ENCODE measurements at places on chromosomes 5 and 9.

GRCh38 chr5:154677921-154678320, 77.3 kb upstream of the LARP1 start:
- DNase-seq: no peak

DNA sequence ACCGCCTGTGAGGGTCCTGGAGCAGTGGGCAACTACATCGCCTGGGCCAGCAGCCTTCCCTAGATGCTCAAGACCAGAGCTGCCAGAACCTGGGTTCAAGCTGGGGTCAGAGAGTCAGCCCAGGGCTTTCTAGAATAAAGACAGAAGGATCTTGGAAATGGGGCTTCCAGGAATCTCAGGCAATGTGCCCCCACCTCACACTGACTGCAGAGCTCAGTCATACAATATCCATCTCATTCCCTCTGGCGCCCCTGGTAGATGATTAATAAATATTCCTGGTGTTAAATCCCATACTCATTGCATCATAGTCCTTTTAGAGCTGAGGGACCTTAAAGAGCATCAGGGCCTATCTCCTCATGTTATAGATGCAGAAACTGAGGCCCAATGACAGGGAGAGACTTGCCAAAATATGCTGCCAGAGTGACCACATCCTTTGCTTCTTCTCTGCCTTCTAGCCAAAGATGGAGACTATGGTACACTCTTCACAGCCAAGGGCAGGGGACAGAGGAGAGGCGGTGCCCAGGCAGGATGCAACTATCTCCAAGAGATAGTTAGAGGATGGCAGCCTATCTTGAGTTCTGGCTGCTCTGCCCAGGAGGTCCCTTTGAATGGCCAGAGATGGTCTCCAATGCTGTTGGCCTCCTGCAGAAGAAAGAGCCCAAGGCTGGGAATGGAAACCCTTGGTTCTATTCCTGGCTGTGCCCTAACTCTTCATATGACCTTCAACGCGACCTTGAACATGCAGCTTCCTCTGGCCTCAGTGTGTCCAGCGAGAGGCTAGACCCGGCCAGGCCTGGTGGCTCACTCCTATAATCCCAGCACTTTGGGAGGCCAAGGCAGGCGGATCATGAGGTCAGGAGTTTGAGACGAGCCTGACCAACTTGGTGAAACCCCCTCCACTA, 36.2 kb upstream of the IL17B start:
- no peak for DNase-seq

DNA sequence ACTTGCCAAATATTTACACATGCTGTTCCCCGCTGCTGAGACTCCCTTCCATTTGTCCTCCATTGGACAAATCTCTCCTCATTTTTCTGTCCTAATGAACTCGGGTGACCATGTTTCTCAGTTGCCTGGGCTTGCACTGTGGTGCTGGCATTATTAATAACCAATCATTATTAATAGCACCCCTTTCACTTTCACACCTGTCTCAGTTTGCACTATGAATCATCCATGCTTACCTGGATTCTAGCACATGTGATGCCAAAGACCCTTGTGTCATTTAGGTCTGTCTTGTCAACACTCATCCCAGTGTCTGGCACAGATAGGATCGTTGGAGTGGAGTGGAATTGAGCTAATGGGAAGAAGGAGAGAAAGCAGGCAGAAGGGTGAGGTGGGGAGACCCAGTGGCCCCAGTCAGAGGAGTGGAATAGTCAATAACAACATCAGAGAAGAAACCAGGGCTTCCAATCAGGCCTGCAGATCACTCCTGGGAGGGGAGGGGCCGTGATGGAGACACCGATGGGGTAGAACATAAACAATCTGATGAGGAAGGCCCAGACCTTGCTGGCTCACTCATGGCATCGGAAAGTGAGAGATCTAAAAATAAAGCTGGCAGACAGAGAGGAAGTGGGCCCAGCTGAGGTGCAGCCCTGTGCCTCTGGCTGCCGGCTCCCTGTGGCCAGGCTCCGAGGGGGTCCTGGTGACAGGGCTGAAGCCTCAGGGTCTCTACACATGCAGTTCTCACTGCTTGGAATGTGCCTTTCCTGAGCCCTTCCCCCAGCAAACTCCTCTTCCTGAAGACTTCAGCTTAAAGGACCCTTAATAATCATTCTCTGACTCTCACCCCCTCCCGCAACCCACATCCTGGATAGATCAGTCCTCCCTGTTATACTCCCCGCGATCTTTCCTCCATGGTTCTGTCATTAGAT, 33.5 kb upstream of the CRB2 start:
- DNase-seq: no peak

- no peak for DNase-seq
Observed at GRCh38 chr5:469752-470483, 26.9 kb downstream of the EXOC3 start.

DNA sequence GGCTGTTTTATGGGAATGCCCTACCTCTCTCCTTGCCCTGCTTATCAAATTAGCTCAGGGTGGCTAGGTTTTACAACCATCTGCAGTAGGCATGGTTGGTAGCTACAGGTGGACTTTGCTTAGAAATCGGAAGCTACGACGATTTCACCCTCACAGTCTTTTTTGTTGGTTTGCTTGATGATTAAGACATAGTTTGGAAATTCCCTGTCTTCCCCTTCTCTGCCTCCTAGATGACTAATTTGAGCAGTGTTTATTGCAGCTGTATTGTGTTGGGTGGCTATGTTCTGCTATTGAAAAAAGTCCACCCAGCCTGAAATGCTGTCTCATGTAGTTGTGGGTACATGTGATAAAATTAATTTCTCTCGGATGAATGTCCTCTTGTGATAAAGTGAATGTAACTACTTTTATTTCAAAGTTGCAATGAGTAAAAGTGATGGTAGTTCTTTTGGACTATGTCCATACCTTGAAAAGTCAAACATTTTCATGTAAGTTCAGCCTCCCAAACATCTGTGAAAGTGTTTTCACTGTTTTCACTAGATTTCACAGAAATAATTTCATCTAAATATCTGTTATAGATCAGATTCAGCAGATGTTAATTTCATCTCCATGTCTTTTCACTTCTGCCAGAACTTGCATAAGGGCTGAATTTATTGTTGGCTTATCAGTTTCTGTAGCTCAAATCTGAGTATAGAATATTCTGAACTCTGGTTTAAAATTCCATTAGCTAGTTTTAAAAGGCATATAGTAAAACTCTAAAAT, 37.3 kb upstream of the FYB1 start:
- no peak for DNase-seq

DNA sequence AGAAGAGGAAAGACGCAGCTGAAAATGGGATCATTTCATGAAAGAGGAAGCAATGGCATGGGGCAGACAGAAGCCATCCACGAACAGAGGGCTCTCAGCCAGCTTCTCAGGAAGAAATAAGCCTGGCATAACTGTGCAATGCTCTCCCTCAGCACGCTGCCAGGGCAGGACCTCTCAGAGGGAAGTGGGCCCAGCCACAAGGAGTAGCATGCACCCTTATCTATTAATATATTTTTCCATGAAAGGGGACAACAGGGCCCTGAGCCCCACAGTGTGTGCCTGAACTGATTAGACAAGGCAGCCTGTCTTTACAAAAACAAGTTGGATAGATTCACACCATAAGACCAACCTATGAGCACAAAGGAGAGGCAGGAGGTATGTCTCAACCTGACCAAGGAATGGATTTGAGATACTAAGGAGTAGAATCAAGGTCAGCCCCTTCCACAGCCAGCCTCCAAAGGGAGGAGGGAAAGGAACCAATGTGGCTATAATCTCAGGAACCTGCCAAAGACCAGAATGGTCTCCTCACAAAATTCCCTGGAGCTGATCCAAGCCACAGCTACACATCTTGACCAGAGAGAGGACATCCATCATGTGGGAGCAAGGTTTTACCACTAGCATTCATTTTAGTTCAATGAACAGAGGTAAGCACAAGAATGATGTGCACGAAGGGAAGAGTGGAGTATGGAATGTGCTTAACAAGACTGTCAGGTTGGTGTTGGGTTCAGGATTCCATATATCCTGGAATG, 154.8 kb downstream of the SIL1 start:
- DNase-seq: no peak

GRCh38 chr5:146079695-146080373, 25.5 kb downstream of the PLAC8L1 start:
- no peak for DNase-seq

DNA sequence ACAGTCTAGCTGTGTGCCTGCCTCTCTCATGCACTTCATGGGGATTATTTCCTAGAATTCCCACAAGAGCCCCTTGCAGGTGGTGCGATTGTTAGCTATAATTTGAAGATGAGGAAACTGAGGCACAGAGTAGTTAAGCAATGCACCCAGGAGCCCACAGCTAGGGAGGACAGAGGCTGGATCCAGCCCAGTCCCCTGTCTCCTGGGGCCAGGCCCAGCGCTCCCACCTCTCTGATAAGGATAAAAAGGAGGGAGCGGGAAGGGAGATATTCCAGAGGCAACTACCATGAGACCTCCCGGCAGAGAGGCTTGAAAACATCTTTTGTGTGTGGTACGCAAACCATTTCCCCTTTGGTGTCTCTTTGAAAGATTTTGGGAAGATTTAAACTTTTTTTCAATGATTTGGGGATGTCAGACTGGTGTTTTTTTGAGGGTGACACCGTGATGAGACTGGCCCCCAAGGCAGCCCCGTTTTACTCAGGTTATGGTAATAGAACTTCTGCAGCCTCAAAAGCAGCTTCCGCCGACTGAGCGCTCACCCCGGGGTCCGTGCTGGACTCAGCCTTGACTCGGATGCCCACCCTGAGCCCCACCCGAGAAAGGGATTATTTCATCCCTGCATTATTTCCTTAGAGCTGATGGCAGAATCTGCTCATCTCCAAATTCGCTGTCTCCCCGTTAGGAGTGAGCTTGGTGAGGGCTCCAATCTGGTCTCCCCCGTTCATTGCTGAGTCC, 144.7 kb upstream of the IER5L start:
- no peak for DNase-seq

DNA sequence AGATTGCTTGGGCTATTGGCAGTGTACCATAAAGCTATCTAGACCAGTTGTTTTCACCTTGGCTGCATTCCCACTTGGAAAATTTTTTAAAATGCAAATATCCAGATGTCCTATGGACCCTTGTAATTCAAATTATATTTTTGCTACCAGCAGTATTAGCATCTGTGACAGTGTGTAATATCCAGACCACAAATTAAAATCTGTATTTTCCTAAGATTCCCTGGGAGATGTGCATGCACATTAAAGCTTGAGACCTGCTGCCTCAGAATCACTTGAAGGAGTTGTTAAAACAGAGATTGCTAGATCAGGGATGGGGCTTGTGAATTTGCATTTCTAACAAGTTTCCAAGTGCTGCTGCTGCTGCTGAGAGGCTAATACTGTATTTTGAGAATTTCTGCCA, 381.2 kb upstream of the PDE4D start:
- no peak for DNase-seq

- no peak for DNase-seq
Observed at GRCh38 chr9:109463924-109464625, 34.0 kb downstream of the PTPN3 start.

GRCh38 chr9:90552317-90552716, 90.3 kb downstream of the DIRAS2 start:
- no peak for DNase-seq

GRCh38 chr5:16544607-16545374, 72.0 kb downstream of the RETREG1 start:
- no peak for DNase-seq

GRCh38 chr5:137275083-137275482, 224.0 kb downstream of the SPOCK1 start:
- no peak for DNase-seq

GRCh38 chr5:32506201-32506661, 61.7 kb upstream of the ZFR start:
- no peak for DNase-seq

- DNase-seq: no peak
Observed at GRCh38 chr9:137987244-137988030, 109.9 kb downstream of the CACNA1B start.

DNA sequence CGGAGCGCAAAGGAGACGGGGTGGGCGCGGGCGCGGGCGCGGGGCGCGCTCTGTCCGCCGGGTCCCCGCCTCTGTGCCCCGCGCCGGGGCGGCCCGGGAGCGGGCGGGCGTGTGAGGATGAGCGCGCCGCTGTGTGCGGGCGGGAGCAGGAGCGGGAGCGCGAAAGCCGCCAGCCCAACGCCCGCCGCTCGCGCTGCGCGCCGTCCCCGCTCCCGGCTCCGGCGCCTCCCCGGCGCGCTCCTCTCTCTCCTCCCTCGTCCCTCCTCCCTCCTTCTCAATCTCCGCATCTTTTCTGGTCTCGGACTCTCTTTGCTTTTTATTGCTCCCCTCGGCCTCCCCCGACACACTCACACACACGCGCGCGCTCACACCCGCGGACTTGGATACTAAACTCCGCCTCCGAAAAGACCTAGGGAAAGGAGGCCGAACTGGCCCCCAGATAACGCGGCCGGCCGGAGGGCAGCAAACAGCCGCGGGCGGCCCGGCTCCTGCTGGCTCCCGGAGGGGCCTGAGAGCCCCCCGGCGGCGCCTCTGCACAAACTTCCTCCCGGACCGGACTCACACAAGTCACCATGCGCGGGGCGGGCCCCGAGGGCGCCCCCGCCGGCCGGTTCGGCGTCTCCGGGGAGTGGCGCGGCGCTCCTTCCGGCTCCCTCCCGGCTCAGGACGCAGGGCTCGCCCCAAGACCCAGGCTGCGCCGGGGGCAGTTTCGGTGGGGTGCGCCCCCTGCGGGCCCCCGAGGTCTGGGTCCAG, at the start of gene FIBCD1:
FIBCD1 (minus strand) TSS at position 596 of the 753 bp plus-strand sequence. CDS start 640 bp downstream, outside the sequence.
- DNase-seq: no peak

DNA sequence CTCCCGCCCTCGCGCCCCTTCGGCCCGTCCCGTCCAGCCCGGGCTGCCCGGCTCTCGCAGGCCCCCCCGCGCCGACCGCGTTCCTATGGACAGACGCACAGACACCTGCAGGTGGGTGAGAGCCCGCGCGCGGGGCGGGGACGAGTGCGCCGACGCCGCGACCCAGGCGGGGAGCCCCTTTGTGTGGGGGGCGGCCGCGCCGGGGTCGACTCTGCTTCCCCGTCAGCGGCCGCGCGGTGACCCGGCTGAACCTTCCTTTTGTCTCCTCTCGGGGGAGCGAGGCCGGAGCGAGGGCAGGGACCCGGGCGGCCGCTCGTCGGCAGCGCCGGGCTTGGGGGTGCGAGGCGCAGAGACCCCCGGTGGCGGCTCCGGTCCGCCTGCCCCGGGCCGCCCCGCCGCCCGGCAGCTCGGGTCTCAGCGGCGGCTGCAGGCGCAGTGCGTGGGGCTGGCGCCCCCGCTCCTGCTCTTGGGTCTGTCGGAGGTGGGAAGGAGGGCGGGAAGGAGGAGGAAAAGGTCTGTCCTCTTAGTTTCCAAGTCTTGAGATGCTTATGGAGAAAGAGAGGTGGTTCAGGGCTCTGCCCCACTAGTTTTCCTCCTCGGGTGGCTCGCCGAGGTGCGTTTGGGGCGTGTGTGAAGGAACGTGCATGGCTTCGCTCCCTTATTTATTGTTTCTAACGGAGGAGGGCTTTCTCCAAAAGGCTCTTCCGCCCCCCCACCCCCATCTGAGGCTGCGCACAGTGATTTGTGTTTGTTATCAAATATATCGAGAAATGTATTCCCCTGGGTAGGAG, 576 bp downstream of the KIAA1958 start:
- DNase-seq: peak; percentile 64

GRCh38 chr5:68408345-68408871, 192.9 kb downstream of the PIK3R1 start:
- DNase-seq: no peak

GRCh38 chr9:4035777-4036176, 264.1 kb downstream of the GLIS3 start:
- DNase-seq: no peak
